Activated CD8-positive, alpha-beta T cell treated with anti-CD3 and anti-CD28 coated beads, Interleukin-2, amount 10 ng/mL, durations not matched to agents 7 days and 5 days (primary cell): ENCODE measurements at places on chromosomes 11 and 22.
A peak's percentile ranks its signal among the peaks of the same experiment; 100 is the strongest.

DNA sequence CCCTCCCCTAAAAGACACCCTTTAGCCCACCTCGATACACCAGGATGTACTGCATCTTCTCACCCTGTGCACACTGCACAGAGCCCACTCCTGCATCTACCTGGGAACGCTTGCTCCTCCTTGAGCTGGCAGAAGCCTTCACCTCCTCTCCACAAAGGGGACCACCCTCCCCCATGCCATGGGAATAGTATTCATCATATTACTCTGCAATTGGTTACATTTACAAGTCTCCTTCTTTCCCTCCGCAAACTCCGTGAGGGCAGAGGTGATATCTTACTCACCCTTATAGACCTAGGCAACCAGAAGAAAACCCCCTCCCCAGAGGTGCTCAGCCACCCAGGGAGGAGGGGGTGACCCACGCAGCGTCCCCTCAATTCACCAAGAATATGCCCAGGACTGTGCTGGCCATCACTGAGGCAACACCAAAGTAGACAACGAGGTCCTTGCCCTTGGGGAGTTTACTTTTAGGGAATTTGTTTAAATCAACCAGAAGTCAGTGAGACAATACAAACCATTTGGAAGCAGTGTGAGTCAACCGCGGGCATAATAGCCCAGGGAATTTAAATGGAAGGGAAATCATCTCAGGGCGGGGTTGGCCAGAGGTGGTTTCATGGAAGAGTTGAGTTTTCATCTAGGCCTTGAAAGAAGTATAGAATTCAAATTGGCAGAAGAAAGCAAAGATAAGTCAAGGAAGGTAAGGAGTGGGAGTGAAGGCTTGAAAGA is 214.5 kb downstream of the BARX2 start:
- no peak for DNase-seq

DNA sequence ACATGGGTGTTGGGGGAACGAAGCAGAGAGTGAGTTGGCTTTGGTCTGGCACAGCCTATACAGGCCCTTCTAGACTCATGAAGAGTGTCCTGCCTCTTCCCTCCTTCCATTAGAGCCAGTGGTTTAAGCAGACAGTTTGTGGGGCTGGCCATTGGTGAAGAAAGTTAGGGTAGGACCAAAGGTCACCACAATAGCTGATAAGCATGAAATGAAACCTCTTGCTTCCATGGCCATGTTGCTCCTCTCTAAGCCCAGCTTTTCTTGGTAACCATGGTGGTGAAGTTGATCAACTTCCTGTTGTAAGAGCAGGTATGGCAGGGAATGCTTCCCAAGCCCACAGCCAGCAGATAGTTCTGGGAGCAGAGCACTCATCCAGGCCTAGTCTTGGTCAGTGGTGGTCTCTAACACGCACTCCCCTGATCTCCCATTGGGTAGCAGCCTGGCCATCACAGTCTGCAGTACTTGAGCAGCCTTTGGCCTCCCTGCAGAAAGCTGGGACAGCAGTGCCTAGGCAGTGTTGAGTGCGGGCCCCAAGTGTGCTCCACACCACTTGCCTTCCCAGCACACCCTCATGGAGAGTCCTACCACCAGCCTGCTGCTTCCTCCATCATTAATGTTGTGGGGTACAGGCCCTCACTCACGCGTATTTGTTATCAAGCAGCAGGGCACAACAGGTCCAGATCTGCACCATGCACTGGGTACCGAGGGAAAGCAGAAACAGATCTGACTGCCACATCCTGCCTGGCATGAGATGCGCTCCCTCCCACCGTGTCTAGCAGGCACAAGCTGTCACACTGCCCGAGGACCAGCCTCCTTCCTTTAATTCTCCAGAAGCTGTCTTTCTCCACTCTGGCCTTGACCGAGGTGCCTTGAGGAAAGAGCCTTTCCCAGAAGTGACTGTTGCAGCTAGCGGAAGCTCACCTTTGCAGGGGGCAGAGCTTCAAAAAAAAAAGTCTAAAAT is 65.8 kb upstream of the SUSD2 start:
- no peak for DNase-seq

GRCh38 chr11:1073261-1073724 is 1.4 kb upstream of the MUC2 start:
- no peak for DNase-seq

DNA sequence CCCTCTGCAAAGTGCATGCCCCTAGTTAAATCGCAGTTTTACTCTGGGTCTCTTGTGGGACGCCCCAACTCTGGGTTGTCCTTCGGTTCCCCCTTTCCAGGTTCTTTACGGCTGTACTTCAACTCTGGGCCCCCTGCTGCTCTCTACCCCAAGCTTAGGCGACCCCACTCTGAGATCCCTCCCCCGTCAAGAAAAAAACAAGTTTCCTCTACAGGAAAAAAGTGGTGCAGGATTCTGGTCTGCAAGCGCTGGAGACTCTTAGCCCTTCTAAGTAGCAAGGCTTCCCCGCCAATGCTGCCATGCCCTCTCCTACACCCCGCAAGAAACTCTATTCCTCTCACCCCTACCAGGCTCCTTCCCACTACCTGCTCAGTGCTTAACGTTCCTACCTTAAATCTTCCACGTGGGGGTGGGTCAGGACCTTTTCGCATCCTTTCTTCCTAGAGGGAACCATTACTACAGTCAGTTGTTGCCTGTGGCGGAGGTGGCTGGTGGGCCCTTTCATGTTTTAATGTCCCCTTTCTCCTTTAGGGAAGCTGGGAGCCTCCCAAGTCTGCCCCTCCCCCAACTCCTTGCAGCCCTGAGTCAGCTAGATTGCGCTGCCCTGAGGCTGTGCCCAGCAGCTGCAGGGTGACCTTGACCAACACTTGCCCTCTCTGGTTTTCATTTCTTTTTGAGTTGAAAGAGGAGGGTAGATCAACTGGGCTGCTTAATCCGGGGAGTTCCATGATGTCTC is 1.4 kb downstream of the NEFH start:
- DNase-seq: no peak

- DNase-seq: no peak
These were observed 399.5 kb downstream of the ETS1 start for GRCh38 chr11:128187835-128188234.

- DNase-seq: no peak
These were observed 215.5 kb downstream of the TTC28 start for GRCh38 chr22:28464127-28464526.

DNA sequence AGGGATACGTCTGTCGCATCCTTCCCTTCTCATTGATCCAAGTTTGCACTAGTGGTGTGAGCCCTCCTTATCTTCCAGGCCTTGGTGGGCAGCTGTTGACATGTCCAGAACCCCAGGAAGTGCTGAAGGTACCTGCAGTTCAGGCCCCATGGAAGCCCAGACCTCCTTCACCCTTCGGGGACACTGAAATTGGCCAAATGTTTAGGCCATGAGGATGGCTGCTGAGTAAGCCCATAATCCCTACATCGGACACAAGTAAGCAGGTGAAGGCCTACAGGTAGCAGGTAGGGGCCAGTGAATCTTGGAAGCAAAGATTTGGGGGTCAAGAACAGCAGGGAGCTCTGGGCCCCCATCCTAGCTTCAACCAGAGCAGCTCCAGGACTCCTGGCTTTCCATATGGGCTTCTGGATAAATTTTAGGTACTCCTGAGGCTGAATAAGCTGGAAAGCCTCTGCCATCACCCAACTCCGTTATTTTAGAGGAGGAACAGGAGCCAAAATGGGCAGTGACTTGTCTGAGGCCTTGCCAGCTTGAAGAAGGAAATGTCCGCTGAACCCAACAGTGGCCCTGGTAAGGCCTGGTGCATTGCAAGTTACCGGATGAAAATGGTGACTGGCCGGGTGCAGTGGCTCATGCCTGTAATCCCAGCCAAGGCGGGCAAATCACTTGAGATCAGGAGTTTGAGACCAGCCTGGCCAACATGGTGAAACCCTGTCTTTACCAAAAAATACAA is 45.2 kb downstream of the MORC2 start:
- no peak for DNase-seq

GRCh38 chr11:12224537-12224893 is 114.1 kb downstream of the MICAL2 start:
- DNase-seq: peak; percentile 96

- no peak for DNase-seq
These were observed 115.0 kb downstream of the SLC1A2 start for GRCh38 chr11:35304386-35304775.

DNA sequence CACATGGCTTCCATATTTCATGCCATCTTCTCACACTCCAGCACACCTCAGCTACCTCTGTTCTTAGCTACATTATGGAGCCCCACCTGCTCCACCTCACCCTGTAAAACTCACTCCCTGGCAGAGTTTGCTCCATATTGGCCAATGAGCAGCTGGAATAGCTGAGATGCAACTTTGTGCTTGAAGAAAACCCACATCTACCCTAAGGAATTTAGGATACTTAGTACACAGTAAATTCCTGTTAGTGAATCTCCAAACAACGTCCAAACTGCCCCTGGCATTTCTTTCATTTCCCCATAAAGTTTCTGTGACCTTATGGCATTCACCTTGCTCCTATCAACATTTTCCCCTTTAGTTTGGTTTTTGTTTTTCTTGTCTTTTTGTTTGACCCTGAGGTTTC is 2.2 kb upstream of the VWCE start:
- no peak for DNase-seq

- DNase-seq: no peak
These were observed 17.0 kb downstream of the MOGAT2 start for GRCh38 chr11:75734491-75735180.

DNA sequence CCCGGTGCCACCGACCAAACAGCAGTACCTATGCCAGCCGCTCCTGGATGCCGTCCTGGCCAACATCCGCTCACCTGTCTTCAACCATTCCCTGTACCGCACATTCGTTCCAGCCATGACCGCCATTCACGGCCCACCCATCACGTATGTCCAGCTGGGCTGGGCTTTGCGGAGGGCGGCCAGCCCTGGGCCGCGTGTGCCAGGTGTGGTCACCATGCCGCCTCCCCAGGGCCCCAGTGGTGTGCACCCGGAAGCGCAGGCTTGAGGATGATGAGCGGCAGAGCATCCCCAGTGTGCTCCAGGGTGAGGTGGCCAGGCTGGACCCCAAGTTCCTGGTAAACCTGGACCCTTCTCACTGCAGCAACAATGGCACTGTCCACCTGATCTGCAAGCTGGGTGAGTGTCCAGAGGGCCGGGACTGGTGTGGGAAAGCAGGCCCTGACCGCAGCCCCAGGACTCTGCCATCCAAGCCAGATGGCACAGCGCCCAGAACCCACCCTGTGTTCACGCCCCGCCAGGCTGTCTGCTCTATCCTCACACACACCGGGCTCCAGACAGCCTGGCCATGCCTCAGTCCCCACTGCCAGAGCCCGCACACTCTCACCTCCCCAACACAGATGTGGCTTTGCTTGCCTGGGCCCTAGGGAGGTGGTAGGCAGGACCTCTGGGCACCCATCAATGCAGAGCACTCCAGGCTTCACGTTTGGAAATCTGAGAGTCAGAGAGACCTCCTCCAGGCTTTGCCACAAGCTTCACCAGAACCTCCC is 77.6 kb downstream of the MED15 start:
- no peak for DNase-seq

DNA sequence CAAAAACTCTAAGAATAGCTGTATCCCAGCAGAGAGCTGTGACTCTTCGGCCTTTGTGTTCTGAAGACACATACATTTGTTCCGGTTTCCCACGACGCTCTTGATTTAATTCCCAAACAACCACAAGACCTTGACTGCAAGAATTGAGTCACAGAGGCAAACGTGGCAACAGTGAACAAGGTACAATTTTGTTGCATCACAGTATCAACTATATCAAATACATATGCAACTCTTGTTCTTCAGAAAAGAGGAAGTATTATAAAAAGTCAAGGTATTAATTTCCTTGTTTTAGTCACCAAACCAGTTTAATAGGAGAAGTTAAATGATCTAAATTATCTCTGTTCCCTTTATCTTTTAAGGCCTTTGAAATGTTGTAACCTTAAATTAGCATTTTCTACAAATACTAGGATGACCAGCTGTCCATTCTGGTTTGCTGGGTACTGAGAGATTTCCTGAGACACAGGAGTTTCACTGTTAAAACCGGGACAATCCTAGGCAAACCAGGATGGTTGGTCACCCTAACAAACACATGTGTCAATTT is 11.1 kb downstream of the HPS5 start:
- no peak for DNase-seq

- no peak for DNase-seq
These were observed 1.0 kb upstream of the RELA start for GRCh38 chr11:65663639-65664200.

DNA sequence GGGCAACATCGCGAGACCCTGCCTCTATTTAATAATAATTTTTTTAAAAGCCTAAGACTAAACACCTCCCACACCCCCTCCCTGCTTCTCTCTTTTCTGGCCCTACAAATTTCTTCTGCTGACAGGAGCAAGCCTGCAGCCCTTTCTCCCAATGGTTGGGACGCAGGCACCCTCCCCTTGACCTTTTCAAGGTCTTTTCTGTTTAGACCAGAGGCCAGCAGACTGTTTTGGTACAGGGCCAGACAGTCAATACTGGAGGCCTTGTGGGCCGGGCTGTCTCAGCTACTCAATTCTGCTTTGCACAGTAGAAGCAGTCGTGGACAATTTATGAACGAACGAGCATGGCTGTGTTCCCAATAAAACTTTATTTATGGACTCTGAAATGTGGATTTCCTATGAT is 92.3 kb downstream of the SCN3B start:
- DNase-seq: no peak

DNA sequence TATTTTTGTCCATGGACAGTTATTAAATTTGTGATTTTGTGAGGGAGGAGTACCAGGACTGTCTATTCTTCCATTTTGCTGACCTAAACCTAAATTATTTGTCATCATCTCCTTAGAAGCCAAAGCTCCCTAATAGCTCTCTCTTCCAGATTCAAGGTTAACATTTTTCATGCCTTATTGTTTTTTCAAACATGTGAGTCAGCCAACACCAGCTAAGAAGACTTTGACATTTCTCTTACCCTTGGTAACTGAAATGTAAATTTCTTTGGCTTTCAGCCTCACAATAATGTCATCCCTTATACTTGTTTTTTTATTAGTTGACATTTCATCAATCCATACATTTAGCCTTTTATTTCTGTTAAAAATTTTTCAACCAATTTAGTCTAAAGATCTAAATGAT is 19.2 kb downstream of the OR52E1 start:
- DNase-seq: no peak

GRCh38 chr22:23088199-23088604 is 17.9 kb downstream of the GNAZ start:
- peak; percentile 45 for DNase-seq

GRCh38 chr11:863023-863909 is 20.6 kb downstream of the TSPAN4 start:
- DNase-seq: no peak

DNA sequence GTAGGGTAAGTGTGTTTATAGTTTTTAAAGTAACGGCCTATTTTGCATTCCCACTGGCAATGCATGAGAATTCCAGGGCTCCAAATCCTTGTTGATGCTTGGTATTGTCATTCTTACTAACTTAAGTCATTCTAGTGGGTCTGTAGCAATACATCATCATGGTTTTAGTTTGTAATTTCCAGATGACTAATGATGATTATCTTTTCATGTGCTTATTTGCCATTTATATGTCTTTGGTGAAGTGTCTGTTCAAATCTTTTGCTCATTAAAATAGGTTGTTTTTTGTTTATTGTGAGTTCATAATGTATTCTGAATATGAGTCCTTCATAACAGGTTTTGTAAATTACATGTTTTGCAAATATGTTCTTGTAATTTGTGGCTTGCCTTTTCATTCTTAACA is 31.2 kb downstream of the MTMR3 start:
- DNase-seq: no peak

- no peak for DNase-seq
These were observed 166.8 kb upstream of the NCAM1 start for GRCh38 chr11:112794331-112794846.
